Activated T-helper 1 cell treated with anti-CD3 and anti-CD28 coated beads, Interleukin-2, amount 50 U/mL, for 16 hours (primary cell): ENCODE measurements at places on chromosomes 5 and 9.

DNA sequence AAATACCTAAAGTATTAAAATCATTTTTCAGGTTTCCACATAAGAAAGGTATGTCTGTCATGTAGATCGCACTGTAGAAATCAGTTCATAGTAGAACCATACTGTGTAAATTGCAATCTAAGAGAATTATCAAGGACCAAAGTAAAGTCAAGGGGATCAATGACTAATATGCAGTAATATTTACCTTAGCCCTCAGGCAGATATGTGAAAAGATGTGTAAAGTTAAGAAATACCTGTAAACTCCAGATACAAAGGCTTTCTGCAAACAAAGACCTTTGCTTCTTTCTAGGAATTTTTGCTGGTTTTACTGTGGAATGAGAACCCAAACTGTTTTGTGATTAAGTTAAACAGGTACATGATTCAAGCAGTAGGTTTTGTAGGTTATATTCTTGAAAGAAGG is 11.6 kb downstream of the POLK start:
- DNase-seq, result no peak

- DNase-seq, result no peak
These were observed 55.0 kb upstream of the APC start for GRCh38 chr5:112682621-112683061.

DNA sequence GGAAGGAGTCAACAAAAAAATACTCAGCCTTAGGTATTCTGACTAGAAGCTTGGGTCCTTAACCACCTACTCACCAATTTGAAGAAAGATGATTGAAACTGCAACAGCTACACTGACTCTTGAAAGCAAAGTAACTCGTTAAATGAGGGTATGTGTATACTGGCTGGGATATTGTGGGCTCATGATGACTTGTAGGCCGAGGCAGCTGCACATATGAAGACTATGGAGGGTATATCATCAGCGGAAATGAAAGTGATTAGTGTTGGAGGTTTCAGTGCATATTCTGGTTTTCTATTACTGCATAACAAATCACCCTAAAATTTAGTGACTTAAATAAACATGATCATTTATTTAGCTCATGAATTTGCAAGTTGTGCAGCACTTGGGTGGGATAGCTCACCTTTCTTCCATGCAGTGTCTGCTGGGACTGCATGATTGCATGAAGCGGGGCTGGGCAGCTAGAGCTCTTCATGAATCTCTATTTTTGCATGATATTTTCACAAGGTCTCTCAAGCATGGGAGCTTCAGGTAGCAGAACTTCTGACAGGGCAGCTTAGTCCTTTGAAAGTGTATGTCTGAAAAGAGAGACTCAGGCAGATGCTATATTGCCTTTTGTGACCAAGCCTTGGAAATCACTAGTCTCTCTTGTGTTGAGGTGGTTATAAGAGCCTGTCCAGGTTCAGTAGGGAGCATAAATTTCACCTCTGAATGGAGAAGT is 96.1 kb upstream of the CDKN2B start:
- no peak for DNase-seq

- DNase-seq, result no peak
These were observed 101.5 kb upstream of the GHR start for GRCh38 chr5:42321785-42322184.

DNA sequence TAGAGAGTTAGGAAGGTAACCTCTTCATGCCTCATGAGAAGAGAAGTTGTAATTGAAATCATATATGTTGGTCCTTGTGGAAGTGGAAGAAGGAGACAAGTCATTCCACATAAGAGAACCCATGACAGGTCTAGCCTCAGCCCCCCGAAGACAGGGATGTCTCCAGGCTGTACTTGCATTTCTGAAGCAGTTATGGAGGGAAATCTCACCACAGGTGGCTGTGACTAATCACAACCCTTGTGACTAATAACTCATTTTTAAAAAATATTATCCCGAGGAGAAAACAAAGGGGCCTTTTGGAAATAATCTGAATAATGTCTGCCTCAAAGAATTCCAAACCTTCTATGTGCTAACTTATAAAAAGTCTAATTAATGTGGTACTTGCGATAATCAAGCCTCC is 262.1 kb upstream of the RPS23 start:
- no peak for DNase-seq

DNA sequence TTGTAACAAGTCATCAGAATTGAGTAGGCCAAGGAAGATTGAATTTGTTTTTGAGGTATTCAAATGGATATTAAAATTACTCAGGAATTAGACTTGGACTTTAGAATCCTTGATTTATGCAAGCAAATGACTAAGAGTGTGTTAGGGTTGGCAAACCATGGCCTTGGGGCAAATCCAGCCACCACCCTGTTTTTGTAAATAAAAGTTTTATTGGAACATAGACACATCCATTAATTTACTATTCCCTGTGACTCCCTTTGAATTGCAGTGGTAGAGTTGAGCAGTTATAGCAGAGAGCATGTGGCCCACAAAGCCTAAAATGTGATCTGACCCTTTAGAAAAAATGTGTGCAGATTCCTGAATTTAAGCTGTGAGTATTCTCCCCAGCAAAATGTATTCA is 115.6 kb downstream of the WDR70 start:
- no peak for DNase-seq

DNA sequence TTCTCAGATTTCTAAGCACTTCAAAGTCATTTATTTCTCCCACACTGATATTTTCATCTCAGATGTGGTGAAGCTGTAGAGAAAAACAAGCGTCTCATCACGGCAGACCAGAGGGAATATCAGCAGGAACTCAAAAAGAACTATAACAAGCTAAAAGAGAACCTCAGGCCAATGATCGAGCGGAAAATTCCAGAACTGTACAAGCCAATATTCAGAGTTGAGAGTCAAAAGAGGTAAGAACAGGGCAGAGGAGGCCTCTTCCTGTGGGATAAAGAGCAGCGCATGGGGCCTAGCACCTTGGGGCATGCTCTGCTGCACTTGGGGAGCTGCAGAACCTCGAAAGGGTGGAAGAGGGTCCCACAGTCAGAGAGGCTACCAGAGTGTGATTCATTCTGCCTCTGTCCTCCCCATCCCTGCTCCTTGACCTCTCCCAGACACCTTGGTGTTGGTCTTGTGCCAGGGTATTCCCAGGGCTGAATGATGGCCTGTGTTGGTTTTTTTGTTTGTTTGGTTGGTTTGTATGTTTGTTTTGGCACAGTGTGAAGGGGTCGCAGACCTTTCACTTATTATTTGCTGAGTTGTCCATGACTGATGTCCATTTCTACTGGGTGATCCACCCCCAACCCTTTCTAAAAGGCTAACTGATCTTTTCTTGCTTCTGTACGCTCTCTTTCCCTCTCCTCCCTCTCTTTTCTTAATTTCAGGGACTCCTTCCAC is 248.9 kb downstream of the DOCK8 start:
- no peak for DNase-seq

DNA sequence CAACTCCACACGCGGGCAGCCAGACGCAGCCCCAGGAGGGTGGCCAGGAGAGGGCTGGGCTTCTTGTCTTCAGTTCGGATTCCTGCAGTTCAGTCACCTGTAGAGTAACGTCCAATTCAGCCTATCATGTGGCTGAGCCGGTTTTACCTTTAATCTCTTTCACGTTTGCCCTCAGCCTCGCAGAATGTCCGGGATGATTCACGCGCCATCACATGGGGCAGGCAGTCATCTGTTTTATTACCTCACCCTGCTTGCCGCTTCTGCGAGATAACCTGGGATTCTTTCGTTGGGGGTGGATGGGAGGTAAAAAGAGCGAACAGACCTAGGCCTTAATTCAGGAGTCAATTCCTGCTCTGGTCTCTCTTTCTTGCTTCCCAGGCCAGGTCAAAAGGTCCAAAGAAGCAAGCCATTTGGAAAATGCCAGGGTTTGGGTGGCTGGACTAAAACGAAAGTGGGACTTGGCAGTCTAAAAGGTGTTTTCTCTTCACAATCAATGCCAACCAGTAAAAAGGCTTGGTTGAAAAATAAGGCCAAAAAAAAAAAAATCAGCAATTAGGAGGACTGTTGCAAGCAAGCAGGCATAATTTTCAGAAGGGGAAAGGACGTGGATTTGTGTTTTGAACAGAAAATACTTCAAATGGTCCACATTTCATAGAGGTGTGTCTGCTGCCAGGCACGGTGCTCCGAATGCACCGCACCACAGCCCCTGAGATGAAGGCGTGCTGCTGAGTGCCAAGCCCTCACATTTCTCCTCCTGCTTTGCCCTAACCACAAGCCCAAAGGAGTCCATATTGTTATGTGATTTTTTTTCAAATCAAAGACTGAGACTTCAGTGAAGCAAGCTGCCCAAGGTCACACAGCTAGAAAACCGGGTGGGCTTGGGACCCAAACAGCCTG is 2.8 kb upstream of the WWC1 start:
- no peak for DNase-seq

GRCh38 chr9:34328500-34328986 is 525 bp downstream of the KIF24 start:
- DNase-seq, result no peak

DNA sequence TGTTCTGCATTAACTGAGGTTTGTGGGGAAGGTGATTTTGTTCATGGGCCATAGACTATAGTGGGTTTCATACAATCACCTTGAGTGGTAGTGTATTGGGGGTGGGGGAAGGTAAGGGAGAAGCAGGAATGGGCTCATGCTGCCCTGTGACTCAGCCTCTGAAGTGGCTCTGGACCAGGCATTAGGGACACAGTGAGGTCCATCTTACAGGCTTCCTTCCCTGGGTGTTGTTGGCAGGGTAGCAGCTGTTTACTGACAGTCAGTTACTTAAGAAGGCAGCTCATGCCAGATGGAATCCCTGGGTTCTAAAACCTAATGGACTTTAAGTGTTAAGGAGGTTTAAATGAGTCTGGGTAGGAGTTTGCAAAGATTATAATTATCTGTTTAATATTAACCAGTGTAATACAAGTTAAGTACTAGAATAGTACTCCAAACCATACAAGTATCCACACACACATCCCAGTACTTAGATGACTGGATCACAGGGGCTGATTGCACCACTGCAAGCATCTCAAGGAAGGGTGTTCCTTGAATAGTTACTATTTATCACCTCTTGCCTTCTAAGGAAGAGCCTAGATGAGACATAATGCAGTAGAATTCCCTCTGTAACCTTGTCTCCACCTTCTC is 59.3 kb downstream of the CAST start:
- DNase-seq, result no peak

DNA sequence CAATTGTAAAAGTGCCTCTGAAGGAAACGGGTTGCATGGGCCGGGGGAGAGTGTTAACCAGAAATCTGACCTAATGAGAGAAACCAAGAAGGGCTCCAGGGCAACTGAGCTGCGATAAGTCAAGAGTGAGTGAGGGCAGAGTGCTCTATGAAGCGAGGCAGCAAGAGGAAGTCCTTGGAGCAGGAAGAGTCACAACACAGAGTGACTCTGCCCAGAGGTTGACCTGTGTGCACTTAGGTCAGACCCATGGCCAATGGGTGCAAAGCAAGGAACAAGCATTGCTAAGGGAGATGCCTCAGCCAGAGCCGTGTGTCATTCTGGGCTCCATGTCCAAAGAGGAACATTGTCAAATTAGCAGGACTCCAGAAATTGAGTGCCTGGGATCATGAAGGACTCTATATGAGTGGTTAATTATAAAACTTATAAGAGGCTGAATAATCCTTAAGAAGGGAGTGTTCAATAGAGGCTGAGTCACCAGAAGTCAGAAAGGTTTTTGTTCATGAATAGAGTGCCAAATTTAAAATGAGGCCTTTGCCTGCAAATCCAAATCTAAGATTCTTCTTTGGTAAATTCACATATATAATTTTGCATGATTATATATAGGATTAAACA is 438.5 kb downstream of the MED10 start:
- DNase-seq, result no peak

GRCh38 chr9:93295031-93295430 is 111.1 kb downstream of the WNK2 start:
- no peak for DNase-seq

- DNase-seq, result no peak
These were observed 1.1 kb downstream of the PDCD1LG2 start for GRCh38 chr9:5511476-5511875.

DNA sequence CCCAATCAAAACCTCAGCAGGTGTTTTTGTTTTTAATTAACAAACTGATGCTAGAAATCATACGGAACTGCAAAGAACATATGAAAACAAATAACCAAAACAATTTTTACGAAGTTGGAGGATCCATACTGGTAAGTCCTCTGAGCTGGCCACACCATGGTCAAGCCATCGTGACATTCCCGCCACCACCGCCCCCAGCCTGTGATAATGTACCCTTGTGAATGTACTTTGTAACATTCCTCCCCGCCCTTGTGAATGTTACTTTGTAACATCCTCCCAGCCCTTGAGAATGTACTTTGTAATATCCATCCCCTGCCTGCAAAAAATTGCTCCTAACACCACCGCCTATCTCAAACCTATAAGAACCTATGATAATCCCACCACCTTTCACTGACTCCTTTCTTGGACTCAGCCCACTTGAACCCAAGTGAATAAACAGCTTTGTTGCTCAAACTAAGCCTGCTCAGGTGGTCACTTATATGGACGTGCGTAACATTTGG is 63.3 kb downstream of the RAPGEF6 start:
- no peak for DNase-seq

GRCh38 chr5:159730285-159730684 is 186.0 kb upstream of the ADRA1B start:
- DNase-seq, result no peak

- DNase-seq, result no peak
These were observed 7.5 kb downstream of the BRD9 start for GRCh38 chr5:885127-885442.

DNA sequence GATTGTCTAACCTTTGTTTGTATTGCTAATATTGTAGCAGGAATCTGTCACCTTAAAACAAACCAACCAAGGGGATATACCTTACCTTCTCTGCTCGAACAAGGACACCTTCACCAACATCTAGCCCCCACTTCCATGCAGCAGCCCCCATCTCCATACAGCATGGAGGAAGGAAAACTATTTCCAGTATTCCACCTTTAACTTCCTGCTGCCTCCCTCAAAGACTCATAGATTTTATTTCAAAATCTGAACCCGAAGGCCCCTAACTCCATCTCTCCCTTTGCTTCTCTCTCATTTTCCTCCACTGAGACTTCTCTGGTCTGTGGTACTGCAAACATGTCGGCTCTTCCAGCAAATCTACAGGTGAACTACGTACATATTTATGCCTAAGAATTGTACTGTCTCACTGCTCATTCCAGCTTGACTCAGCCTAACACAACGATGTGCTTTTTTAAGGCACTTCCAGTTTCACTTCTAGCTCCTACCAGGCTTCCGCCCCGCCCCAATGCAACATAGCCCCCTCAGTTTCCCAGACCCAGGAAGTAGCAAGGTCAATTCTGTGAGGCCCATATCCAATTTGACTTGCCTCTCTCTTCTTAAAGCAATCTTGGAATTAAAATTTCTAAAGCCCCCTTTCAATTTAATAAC is 70.7 kb upstream of the RNF38 start:
- DNase-seq, result peak; percentile 35

DNA sequence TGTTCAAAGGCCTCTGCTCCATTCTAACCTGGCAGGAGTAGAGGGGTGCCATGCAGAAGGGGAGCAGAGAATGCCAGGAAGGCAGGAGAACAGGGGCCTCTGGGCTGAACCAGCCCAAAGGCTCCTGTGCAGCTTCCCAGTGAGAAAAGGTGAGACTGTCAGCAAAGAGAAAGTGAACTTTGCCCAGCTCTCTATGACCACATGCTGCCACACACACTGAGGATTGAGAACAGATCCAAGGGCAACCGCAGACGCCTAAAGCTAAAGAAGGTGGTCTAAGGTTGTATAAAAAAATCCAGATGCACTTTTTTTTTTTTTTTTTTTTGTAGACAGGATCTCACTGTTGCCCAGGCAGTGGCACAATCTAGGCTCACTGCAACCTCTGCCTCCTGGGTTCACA is 51.4 kb downstream of the ALDH7A1 start:
- DNase-seq, result no peak

GRCh38 chr5:137040024-137040423 is 459.1 kb downstream of the SPOCK1 start:
- DNase-seq, result no peak

- DNase-seq, result no peak
These were observed 754.8 kb upstream of the RIOK2 start for GRCh38 chr5:97937846-97938245.
